ENCODE measurements at places on chromosomes 16 and 17.

GRCh38 chr16:66116163-66117002 lies 250.1 kb upstream of the CDH5 start:
- DNase-seq, result no peak

- DNase-seq, result no peak
These were observed 45.4 kb downstream of the BAHCC1 start for GRCh38 chr17:81440511-81441244.

- no peak for DNase-seq
These were observed 57.8 kb downstream of the ENGASE start for GRCh38 chr17:79132271-79133064.

DNA sequence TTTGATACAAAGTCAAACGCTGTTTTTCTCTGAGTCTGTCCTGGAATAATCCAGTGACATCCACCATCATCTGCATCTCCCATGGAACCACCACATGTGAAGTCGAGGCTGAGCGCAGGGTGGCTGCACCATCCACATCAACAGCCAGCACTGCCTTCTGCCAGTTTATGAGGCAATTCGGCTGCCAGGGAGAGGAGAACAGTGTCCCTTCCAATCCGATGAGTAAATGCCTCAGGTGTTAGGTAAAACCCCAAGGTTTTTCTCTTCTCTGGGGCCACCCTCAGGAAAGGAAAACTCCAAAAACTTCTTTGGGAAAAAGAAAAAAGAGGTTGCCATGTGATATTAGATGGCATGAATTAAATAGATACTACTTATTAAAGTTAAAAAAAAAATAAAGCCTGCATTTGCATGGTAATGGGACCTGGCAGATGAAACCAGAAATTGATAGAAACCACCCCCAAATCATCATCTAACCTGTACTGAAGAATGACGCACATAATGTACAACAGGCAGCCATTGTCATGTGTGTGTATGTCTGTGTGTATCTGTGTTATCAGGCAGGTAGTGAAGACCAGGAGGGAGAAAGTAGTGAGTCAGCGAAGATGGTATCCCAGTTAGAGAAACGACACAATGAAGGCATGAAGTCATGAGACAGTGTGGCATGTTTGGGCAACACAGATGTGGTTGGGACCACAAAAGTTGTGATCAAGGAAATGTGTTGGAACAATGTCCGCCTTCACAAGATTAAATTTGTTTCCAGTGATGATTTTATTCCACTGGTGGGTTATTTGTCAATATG lies 478.7 kb downstream of the CDH13 start:
- DNase-seq, result no peak

DNA sequence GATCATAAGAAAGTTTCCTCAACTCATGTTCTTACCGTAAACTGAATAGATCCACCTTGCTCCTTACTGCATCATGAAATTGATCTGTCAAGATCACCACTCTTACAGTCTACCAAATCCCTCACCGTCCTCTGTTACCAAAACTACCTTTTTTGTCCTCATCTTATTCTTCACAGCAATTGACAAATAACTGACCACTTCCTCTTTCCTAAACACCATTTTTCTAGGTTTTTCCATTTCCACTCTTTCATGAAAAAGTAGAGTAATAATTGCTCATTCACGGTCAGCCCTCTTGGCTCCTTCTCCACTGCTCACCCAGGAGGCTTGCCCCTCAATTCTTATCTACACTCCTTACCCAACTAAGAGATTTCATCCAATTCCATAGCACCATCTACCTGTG lies 44.9 kb downstream of the ABCA5 start:
- no peak for DNase-seq

GRCh38 chr16:51149251-51149661 lies 1.8 kb downstream of the SALL1 start:
- DNase-seq, result no peak

- no peak for DNase-seq
These were observed 7.3 kb downstream of the SYCE1L start for GRCh38 chr16:77206533-77206932.

GRCh38 chr16:88382491-88383400 lies at the start of gene ZNF469:
Gene ZNF469, plus strand, starts transcription at chr16:88382959. Its CDS starts 44,512 bp downstream, at chr16:88427471.
- DNase-seq, result no peak

DNA sequence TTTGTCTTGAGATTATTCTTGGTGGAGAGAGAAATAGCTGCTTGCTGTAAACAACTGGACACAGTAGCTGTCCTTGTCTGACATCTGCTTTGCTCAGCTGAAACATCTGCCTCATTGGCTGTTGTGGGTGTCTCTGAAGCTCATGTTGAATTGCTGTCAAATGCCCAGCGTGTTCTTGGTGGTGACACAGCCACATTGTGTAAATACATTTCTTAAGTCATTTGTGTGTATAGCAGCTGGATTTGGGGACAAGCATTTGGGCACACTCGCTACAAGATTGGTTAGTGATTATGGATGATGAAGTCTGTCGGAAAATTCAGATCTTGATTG lies 5.3 kb downstream of the FAM234A start:
- no peak for DNase-seq

DNA sequence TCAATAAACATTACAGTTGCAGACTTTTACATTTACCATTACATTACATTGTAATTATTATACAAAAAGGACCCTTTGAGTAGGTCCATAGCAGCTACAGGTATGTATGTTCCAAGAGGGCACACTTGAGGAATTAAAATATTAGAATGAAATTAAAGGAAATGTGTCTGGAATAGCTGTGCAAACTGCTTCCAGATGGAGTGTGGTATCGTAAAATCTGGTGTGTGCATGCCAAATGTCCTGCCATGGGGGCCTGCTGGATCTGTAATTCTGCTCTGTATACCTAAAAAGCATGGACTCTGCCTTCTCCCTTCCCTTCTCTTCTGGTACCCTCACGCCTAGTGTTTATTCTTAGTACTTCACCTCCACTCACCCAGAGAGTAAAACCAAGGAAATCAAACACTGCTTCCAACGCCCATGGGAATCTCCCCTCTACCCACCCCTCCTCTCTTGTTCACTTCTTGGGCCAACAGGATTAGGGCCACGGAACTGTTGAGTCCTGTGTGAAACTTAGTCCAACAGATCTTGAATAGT lies 38.7 kb downstream of the STH start:
- no peak for DNase-seq

GRCh38 chr16:9657641-9658040 lies 524.6 kb downstream of the GRIN2A start:
- DNase-seq, result no peak

DNA sequence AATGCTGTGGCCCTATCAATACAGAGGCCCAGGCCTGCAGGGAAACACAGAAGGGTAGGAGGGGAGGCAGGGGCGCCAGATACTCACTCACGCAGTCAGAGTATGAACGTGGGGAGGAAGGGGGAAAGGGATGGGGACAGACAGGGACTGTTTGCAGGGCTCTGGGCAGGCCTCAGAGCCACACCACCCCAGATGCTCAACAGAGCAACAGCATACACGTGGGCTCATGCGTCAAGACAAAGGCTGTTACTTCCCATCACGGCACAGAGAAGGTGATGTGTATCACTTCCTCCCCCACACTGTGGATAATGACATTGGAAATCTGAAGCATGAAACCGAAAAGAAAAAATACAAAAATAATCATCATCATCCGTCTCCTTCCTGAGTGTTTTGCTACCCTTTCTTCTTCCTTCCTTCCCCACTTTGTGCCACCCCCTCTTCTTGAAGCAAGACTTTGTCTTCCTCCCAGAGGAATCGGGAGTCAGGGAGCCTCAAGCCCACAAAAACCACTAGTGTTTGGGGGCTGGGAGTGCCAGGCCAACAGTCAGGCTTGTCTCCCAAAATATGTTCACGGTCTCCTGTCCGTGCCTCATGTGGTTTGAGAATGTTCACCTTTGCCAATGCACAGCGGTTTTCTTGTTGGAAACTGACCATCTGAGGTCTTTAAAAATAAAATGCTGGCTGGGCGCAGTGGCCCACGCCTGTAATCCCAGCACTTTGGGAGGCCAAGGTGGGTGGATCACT lies 20.1 kb downstream of the SLC39A11 start:
- no peak for DNase-seq

DNA sequence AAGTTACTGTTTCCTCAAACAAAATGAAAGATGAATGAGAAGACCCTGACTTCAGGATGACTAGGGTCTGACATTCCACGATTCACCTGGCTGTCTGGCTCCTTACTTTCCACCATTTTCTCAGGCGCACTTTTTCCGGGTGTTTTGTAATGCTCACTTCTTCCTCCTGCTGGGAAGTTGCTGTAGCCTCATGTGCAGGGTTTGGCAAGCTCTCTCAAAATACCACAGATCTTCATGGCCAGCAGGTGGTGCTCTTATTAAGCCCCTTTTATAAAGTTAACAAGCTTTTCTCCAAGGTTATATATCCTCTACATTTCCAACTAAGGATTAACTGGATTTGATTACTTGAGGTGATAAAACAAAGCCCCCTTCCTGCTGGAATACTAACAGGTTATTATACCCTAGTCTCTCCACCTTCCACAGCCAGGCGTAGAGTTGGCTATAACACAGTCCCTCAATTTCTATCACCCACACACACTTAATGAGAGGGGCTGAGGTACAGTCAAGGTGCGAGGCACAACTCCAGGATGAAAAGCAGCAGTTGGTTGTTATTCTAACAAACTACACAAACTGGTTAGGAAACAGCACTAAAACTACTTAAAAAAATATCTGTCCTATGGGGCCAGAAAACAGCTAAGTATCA lies 45.4 kb downstream of the STH start:
- peak; percentile 81 for DNase-seq

GRCh38 chr17:60158751-60159478 lies 9.1 kb downstream of the CA4 start:
- no peak for DNase-seq

- DNase-seq, result no peak
These were observed 572 bp downstream of the PSMB6 start for GRCh38 chr17:4796552-4796920.

DNA sequence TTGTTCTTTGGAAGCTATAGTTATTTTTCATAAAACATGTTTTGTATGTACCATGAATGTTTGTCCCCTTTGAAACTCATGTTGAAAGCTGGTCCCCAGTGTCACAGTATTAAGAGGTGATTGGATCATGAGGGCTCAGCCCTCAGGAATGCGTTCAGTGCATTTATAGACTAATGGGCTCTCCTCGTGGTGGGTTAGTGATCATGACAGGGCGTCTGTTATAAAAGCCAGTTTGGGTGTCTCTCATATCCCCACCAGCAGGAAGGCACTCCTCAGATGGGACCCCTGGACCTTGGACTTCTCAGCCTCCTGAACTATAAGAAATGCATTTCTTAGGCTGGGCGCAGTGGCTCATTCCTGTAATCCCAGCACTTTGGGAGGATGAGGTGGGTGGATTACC lies 10.4 kb downstream of the BANP start:
- no peak for DNase-seq

DNA sequence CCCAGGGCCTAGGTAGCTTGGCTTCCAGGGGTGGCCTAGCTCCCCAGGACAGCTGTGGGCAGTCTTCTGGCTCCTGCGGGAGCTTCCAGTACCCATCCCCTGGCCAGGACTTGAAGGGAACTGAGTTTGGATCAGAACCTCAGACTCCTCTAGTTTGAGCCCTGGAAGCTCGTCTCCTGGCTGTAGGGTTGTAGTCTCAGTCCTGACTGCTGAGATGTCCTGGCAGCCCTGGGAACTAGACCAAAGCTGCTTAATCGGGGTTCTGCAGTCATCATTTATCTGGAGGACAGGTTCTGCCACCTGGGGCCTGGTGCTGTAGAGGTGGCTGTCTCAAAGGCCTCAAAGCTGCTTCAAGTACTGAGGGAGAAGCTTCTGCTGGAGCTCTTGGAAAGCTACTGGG lies 163.7 kb downstream of the WSCD1 start:
- no peak for DNase-seq

- DNase-seq, result no peak
These were observed 32.3 kb downstream of the AXIN2 start for GRCh38 chr17:65529040-65529633.

DNA sequence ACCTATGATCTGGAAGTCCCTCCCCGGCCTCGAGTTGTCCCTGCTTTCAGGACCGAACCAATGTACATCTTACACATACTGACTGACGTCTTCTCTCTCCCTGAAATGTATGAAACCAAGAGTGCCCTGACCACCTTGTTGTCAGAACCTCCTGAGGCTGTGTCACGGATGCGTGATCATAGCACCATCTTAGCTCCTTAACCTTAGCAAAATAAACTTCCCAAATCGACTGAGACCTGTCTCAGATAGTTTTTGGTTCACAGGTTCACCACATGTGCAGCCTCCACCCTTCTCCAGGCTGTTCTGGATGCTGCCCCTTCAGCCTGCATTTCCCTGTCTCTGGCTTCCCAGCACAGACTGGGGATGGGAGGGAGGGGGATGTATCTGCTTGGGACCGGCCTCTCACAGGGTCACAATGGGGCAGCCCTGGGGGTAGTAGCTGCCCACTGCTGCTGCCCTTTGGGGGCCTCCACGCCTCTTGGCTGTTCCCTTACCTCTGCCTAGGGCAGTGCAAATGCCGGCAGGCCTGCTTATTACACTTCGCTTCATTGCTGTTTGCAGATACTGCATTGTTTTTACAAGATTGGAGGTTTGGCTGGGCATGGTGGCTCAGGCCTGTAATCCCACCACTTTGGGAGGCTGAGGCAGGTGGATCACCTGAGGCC lies 69.8 kb downstream of the NT5M start:
- no peak for DNase-seq

- DNase-seq, result no peak
These were observed 279.5 kb upstream of the MYOCD start for GRCh38 chr17:12386225-12386624.

DNA sequence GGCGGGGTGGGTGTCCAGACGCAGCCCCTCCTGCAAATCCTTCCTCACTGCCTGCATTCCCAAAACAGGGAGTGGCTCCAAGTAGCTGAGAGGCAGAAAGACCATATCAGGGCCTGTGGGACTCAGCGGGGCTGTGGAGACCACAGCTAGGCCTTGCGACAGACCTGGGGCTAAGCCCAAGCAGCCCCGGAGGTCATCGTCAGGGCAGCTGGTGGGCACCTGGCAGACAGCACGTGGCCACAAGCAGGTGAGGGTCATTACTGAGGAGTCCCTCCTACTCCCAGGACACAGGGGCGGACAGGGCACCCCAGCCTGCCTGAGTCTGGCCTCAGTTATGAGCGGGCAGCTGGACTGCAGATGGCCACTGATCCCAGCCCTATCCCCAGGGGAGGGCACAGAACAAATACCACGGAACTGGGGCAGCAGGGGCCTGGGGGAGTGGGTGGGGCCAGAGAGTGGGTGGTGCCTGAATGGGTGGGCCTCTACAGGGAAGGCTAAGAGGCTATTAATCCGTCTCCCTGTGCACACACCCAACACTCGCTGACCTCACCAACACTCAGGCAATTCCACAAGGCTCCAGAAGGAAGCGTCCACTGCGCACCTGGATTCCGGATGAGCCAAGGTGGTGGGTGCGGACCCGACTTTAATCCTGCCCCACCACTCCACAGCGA lies 8.5 kb downstream of the HS3ST6 start:
- DNase-seq, result peak; percentile 75

GRCh38 chr17:13962716-13963240 lies 106.5 kb upstream of the COX10 start:
- DNase-seq, result no peak

- DNase-seq, result no peak
These were observed 104.6 kb downstream of the TRIM37 start for GRCh38 chr17:59002126-59002525.

All from left colon (tissue), 2 donors.